ENCODE measurements at places on chromosomes 16 and 17.

DNA sequence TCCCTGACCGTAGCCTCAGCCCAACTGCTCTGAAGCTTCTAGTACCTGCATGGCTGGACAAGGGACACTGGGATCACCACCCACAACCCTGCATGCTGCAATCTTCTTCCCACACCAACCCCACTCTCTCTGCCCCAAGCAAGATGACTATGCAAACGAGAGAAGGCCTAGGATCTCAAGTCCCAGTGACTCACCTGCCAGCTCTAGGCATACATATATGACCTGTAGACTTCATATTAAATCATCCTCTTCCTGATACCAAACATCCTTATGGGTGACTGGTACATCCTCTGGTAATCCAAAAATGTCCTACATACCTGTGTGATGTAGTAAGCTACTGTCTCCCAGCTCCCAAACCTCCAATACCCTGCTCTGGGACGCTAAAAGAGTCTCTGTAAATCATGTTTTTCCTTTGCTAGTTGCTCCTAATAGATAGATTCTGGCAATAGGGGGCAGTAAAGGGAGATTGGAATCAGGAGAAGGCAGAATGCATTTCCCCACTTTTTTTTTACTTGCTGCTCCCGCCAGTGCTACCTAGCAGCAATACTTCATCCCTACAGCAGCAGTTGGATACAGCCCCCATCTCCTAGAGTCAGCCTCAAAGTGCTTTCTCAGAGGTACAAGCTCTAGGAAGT, 43.4 kb upstream of the SOX9 start:
- no peak for ATAC-seq

GRCh38 chr17:17403899-17404576, 72.8 kb upstream of the MED9 start:
- peak; percentile 85 for ATAC-seq

- no peak for ATAC-seq
Measured at GRCh38 chr17:55265311-55266021, 706 bp downstream of the HLF start.

DNA sequence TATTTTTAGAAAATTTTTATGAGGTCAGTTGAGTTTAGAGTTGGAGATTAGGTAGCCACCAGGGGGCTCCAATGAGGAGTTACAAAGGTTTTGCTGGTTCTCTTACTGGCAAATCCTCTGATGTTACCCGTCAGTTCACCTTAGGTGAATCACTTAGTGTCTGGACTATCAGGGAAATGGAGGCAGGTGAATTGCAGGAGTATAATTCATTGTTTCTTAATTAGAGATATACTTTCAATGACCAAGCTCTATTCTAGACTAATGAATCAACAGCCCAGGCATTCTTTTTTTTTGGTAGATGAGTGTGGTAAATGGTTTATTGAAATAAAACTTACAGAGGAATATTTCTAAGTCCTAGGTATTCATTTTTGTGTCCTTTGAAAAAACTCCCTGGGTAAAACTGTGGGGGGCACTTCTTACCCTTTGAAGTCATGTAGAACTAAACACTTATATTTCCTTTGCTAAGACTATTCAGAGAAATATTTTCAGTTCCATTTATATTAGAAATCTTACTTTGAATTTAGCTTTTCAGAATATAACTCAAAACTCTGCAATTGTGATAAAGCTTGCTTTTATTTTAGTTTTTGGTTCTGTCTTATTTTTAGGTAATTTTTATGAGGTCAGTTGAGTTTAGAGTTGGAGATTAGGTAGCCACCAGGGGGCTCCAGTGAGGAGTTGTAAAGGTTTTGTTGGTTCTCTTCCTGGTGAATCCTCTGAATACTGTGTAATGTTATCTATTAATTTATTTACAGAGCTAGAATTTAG, 17.7 kb downstream of the PSMD11 start:
- peak; percentile 77 for ATAC-seq

- ATAC-seq: peak; percentile 68
Measured at GRCh38 chr17:28549236-28550132, 2.9 kb downstream of the UNC119 start.

Data from activated CD4-positive, CD25-positive, alpha-beta regulatory T cell treated with anti-CD3 and anti-CD28 coated beads, Interleukin-2, amount 50 U/mL, for 24 hours (primary cell).